ENCODE measurements at places on chromosomes 2 and 18.

GRCh38 chr2:84942964-84943421, 28.0 kb upstream of the KCMF1 start:
- no peak for DNase-seq

- peak; percentile 17 for DNase-seq
These were observed 600 bp downstream of the RALB start for GRCh38 chr2:120253021-120253882.

GRCh38 chr2:109636317-109636716, 22.2 kb downstream of the SOWAHC start:
- DNase-seq = no peak

- DNase-seq = no peak
These were observed 69.3 kb upstream of the SLC16A14 start for GRCh38 chr2:230137902-230138539.

GRCh38 chr2:60317844-60318243, 235.6 kb downstream of the BCL11A start:
- DNase-seq = no peak

DNA sequence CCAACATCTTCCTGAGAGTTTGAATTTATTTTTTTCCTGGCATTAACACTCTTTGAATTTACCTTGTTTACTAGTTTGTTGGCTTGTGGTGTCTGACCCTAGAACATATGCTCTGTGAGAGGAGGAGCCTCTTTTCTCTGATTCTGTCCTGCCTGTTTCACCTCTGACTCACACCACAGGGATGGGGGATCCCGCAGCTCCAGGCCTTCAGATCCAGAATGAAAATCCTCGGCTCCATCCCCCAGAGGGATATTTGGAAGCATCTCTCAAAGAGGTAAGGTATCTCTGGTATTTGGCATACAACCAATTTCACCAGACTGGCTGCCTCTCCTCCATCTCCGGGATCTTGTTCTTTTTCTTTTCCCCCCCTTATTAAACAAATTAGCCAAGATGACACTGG, 104.7 kb downstream of the GPR39 start:
- DNase-seq = no peak

DNA sequence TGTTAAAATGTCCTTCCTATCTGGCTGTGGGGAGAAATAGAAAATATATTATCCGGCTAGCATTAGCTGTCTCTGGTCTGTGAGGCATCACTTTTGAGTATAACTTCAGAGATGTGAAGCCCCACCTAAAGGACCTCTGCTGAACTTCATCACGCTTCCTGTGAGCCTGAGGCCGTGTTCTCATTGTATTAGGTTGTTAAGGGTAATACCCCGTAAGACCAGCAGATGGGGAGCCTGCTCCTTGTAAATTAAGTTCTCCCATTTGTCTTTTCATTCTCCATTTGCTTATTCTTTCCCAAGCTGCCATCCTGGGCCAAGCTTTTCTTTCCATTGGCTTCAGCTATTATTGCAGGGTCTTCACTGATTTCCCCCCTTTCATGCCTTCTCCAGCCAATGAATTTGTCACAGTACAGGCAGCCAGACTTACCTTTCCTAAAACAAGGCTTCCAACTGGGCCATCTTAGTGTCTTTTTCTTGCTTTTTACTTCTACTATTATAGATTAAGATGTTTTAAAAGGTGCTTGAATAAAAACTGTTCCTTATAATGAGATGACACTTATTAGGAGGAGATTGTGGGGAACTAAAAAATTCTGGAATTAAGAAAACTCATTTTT, 12.4 kb downstream of the NIF3L1 start:
- peak; percentile 63 for DNase-seq

DNA sequence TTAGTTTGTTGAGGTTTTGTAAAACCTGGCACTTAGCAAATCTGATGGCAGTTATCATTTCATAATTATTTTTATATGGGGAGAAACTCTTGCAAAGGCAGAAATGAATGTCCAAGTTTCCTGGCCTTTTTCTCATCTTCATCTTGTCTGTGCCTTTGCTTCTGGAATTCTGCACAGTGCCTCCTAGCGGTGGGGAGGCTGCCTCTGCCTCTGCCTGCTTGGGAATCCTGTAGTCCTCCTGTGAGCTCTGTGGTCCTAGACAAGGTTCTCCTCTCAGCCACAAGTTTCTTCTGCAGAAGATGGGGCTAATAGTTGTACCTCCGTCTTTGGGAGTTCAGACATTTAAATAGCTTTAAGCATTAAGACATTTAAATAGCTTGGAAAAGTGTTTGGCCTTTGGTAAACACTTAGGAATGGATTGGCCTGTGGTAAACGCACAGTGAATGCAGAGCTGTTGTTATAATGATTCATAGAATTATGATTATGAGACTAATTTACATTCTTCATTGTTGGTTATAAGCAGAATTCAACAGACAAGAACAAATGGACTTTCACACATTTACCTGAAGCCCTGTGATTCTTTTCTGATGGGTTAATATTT, 101.2 kb downstream of the ZNF236 start:
- DNase-seq = no peak

DNA sequence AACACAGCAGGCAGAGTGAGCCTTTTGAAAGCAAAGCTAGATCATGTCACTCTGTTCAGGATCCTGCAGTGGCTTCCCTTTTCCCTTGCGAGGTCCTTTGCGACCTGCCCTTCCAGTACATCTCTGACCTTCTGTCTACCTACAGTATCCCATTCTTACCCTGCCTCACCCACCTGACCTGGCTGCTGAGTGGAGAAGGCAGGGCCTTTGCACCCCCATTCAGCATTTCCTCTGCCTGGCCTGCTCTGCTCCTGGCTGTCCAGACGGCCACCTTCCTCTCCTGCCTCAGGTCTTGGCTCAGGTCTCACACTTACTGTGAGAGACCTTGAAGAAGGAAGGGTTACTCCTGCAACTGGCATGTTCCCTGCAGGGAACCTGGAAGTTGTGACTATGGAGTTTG, 77.4 kb downstream of the MAPRE2 start:
- no peak for DNase-seq

DNA sequence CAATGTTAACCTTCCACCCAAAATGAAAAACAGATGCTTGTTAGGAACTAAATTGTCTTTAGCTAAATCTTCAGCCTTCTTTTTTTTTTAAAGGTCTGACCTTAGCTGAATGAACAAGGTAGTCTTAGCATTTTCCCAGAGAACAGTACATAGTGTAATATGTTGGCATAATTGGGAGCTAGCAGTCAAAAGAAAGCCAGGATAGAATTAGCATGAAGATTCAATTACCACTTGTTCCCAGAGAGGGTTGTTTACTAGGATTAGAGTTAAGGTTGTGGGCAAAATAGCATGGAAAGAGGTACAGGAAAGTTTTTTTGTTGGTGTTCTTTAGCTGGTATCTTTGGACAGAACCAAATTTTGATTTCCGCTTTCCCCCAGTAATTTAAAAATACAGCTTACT, 6.9 kb downstream of the CDH20 start:
- no peak for DNase-seq

DNA sequence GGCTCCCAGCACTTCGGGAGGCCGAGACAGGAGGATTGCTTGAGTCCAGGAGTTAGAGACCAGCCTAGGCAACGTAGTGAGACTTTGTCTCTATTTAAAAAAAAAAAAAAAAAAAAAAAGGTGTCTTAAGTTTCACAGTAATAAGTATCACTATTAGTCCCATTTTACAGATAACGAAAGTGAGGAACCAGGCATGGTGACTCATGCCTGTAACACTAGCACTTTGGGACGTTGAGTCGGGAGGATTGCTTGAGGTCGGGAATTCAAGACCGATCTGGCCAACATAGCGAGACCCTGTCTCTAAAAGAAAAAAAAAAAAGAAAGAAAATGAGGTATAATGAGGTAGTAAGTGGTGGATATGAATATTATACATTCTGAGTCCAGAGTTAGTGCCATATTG, 2.5 kb downstream of the KCNJ13 start:
- no peak for DNase-seq

DNA sequence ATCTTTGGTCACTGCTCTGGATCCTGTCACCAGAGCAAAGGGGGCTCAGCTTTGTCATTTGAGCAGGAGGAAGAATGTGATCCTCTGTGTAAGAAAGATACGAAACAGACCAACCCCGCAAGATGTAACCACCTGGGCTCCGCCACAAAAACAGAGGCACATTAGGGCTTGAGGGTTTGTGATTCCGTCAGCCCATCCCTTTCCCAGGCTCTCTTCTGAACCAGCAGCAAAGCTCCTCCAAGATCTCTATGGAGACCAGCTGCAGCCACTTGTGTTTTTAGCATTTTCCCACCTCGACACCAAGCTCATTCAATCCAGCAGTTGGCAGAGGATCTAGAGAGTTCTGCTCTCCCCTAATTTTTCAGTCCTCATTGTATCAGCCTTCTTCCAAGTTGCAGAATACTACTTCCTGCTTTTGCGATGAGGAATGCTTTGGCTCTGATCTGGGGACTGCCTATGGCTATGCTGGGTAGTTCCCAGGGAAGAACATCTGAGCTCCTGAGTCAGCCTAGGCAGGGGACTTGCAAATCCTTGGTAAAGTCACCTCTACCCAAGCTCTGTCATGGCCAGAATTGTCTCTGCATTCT, 139.6 kb upstream of the RAB12 start:
- DNase-seq = no peak

GRCh38 chr2:240965296-240965904, 33.0 kb upstream of the SNED1 start:
- no peak for DNase-seq

DNA sequence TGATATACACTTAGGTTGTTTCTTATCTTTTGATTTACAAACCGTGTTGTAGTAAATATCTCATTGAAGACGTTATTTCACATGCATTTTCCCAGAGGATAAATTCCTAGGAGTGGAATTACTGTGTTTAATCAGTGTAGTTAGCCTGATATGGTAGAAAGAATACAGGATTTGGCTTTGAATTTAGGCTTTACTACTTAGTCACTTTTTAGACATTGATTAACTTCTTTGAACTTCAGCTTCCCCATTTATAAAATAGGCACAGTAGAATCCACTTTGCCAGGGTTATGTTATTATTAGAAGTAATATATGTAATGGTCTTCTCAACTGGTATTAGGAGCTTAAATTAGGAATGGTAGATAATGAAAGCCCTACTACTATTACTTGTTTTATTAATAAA, 27.4 kb downstream of the PSMD14 start:
- no peak for DNase-seq

GRCh38 chr18:78159397-78159796, 820.2 kb upstream of the SALL3 start:
- DNase-seq = no peak

DNA sequence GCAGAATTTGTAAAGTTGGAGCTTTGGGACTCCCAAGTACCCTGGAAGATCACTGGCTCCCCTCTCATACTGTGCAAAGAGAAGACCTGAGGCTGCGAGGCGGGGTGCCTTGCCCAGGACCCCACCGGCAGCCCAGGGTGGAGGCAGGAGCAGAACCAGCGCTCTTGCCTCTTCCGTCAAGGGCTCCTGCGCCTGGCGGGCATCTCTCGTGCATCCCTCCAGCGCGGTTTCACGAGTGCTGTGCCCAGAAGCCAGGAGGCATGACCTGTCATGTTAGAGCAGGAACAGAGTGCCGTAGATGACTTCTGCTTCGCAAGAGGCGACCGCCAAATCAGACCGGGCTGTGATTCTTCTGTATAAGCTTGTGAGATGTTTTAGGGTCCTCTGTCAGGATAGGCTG, 77.3 kb downstream of the LDLRAD4 start:
- DNase-seq = no peak

- no peak for DNase-seq
These were observed 84.0 kb downstream of the SPP2 start for GRCh38 chr2:234134496-234134895.

DNA sequence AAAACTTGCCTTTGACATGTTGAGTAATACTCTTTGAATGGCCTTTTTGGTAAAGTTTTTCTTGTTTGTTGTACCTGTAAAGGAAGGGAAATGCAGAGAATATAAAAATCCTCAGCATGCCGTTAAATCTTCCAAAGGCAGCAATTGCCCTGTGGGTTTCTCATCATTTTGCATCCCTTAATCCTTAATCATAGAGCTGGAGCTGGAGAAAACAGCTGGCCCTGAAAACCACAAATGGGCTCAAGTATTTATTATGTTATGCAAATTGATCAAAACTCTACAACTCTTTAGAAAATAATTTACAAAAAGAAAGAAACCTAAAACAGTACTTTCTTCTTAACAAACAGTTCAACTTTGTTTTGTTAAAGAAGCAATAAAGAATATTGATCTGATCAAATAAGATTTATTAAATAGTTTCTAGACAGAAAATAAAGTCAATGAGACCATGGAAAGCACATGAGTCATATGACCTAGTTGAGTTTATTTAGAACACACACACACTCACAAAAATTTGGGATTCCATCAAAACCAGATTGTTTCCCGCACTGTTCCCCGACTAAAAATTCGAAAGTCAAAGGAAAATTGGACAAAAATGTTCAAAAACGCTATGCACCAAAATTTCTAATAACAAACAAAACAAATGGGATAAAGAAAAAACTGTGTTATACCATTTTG, 309.0 kb downstream of the GULP1 start:
- DNase-seq = no peak

DNA sequence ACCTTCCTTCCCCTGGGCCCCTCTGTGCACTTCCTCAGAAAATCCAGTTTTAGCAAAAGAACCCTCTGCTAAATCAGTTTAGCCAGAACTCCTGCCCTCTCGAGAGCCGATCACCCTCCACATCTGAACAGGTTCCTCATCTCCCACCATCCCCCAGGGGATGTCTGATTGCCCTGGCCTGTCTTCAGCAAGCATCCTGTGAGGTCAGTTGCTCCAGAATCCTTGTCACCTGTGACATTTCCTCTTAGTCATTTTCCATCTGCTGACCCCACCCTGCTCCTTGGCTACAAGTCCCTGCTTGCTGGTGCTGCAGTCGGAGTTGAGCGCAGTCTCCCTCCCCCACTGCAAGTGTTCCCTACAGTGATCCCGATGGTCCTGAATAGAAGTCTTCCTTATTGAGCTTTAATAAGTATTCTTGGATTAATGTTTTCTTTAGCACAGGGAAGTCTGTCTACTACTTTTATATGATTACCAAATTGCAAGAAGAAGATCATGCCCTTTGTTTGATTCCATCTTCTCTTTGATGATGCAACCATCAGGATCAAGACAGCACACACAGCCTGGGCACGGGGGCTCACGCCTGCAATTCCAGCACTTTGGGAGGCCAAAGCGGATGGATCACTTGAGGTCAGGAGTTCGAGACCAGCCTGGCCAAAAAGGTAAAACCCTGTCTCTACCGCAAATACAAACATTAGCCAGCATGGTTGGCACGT, 30.9 kb upstream of the UBE2F start:
- DNase-seq = no peak

DNA sequence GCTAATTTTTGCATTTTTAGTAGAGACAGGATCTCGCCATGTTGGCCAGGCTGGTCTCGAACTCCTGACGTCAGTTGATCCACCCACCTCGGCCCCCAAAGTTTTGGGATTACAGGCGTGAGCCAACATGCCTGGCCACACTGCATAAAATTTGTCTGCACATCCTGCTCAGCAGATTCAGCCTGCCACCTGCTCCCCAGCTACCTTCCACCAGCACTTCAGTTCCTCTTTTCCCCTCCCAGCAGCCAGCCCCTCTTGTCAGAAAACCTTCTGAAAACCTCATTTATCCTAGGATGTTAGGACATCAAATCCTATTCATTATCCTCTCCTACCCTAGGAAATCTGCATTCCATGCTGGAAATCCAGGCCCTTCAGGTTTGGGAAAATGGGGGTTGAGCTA, 99.4 kb upstream of the STPG4 start:
- no peak for DNase-seq

- DNase-seq = no peak
These were observed 164.0 kb downstream of the MYO3B start for GRCh38 chr2:170341684-170342623.

Data from stimulated activated CD8-positive, alpha-beta memory T cell treated with anti-CD3 and anti-CD28 coated beads, Interleukin-15, amount 100 ng/mL, for 4 hours (primary cell).